ENCODE measurements at places on chromosomes 2 and 18. TPM values are rescaled to one million over a fixed set of nuclear protein-coding genes. Genes with fewer than 3 reads are reported as not detected.

The IKZF2 gene
- 27.4 TPM for total RNA-seq

DNA sequence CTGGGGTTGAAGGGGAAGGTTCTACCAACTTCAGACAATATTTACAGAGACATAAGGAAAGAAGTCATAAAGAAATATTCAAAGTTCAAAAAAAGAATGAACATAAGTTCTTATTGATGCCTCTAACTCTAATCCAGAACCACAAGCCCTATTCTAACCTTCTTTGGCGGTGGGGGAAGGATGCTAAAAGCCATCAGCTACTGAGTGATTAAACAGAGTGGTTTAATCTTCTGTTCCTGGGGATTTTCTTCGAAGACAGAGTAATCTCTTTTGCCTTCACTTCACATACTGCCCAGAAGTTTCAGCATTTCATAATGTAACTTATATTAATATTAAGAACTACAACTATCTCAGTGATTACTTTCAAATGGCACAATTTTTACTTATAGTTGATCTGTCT lies 51.2 kb upstream of the TXNDC2 start:
- DNase-seq, result no peak

GRCh38 chr2:211468877-211469663 lies 912.7 kb downstream of the CPS1 start:
- DNase-seq, result no peak

The ALPP gene
- not detected for total RNA-seq

The TLX2 gene
- total RNA-seq, result not detected

The ITPRIPL1 gene
- total RNA-seq, result 1.6 TPM

All from bronchial epithelial cell (primary cell).